ENCODE measurements at places on chromosomes 3 and 15.

- DNase-seq: no peak
Observed at GRCh38 chr15:49037546-49037940, 8.7 kb downstream of the SECISBP2L start.

GRCh38 chr15:77773903-77774302 is 141.2 kb upstream of the LINGO1 start:
- no peak for DNase-seq

GRCh38 chr15:40469776-40470390 is 901 bp upstream of the CHST14 start:
- DNase-seq: no peak

- no peak for DNase-seq
Observed at GRCh38 chr3:48407542-48408099, 22.3 kb downstream of the PLXNB1 start.

- no peak for DNase-seq
Observed at GRCh38 chr3:194259982-194260766, 91.0 kb downstream of the CPN2 start.

DNA sequence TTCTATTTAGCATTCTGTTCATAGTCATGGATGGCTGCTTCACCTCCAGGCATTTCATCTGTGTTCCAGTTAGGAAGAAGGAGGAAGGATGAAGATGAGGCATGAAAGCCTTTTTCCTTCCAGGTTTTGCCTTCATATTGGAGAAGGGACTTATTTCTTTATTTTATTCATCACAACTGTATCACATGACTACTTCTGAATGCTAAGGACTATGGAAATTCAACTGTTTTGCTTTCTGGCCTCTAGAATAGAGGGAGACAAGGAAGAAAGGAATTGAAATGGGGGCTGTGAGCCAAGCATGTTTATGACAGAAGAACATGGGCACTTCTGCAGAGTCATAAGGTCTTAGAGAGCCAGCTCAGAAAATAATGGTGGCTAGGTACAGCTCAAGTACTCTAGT is 10.4 kb downstream of the TMEM266 start:
- DNase-seq: no peak

GRCh38 chr15:73009066-73010056 is 42.9 kb upstream of the NEO1 start:
- DNase-seq: no peak

DNA sequence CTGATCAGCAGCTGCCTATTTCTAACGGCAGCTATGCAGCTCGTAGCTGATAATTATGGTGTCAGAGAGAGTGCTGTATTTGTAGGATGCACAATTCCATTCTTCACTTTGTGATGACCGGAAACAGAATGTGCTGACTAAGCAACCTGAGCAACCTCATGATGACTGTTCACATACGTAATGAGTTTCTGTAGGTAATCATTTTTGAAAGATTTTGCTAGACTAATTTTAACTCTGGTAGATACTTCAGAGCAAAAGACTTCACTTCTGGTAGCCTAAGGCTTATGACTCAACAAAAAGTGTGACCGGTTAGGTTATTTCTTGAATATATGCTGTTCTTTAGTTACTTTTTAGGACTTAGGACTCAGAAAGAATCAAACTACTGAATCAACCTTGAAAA is 567.7 kb downstream of the NAALADL2 start:
- DNase-seq: no peak

GRCh38 chr15:67253101-67253500 is 1.4 kb downstream of the AAGAB start:
- DNase-seq: no peak

DNA sequence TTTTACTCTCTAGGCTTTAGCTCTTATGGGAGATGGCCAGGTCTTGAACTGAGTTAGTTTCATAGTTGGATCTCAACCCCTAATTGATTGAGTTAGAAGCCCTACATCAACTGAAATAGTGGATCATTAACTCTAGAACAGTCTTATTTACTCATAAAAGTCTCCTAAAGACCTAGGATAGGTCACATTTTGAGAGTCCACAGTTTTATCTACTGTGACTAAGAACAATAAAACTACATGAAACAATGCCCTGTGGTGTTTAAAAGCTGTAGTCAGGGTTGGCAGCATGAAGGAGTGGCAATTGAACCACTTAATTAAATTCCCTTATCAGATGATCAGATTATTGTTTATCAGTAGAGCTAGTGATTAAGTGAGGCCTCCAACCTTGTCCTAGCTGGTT is 22.2 kb upstream of the IDH2 start:
- no peak for DNase-seq

- no peak for DNase-seq
Observed at GRCh38 chr3:183267140-183267539, 14.1 kb downstream of the B3GNT5 start.

- peak; percentile 56 for DNase-seq
Observed at GRCh38 chr3:149273096-149273751, 51.6 kb upstream of the CP start.

DNA sequence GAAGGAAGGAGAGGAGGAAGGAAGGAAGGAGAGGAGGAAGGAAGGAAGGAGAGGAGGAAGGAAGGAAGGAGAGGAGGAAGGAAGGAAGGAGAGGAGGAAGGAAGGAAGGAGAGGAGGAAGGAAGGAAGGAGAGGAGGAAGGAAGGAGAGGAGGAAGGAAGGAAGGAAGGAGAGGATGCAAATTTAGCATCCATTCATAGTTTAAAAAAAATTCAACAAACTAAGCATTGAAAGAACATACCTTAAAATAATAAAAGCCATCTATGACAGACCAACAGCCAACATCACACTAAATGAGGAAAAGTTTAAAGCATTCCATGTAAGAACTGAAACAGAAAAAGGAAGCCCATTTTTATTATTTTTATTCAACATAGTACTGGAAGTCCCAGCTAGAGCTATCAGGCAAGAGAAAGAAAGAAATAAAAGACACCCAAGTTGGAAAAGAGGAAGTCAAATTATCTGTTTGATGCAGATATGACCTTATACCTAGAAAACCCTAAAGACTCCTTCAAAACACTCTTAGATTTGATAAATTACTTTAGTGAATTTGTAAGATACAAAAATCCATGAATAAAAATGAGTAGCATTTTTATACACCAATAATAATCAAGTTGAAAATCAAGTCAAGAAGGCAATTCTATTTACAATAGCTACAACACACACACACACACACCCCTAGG is 52.2 kb upstream of the FXR1 start:
- DNase-seq: no peak

GRCh38 chr3:113450911-113451310 is 9.6 kb upstream of the CFAP44 start:
- DNase-seq: no peak

DNA sequence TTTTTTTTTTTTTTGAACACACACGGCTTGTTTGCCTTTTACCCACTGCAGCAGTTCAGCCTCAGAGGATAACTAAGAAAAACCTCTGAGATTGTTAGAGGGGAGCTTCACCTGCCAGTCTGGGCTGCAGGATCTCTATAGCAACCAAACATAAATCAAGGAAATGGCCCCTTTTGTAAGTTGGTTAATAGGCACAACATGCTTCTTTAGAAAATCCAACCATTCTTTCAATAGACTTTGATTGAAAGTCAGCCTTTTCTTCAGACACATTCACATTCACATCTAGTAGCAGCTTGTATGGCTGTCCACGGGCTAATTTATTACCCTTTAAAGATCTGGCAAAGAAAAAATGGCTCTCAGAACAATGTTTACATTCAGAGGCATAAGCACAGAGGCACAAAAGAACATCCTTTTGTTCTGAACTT is 136.6 kb upstream of the RARB start:
- DNase-seq: no peak

DNA sequence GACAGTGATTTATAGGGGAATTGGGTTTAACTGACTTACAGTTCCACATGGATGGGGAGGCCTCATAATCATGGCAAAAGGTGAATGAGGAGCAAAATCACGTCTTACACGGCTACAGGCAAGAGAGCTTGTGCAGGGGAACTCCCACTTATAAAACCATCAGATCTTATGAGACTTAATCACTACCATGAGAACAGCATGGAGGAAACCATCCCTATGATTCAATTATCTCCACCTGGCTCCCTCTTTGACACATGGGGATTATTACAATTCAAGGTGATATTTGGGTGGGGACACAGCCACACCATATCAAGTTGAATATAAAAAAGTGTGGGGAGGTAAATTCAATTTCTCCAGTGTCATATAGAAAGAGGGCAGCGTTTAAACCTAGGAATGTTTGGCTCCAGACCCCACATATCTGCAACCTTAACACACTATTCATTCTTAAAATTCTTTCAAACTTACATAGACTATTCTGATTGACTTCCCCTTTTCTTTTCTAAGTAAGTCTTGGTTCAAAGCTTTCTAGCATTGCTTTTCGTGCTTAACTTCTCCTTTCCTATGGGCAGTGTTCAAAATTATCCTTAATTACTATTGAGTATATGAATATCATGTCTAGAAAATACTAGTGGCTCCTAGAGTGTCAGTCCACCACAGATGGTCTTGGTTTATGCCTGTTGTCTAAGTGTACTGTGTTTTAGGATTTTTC is 446.7 kb upstream of the GBE1 start:
- DNase-seq: no peak

DNA sequence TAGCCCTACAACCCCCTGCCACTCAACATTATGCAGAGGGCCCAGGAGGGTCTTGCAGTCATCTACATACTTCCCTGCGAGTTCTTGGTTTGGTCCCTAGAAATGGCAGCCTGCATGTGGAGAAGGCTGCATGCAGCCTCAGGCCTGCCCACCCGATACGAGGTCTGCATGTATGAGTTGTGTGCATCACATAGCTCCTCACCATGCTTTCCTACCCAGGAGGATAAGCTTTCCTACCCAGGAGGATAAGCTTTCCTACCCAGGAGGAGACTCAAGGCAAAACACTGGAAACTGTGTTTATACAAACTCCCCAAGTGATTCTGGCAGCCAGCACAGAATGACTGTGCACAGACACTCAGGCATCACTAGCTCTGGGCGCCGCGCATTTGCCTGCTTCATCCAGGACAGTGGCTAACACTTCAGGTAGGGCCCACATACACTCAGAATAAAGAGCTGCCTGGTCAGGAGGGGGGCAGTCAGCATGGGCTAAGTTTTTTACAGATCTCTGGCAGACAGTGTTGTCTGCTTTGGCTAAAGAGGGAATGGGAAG is 187.7 kb downstream of the THSD4 start:
- DNase-seq: no peak

- no peak for DNase-seq
Observed at GRCh38 chr3:113220721-113221120, 9.4 kb downstream of the BOC start.

DNA sequence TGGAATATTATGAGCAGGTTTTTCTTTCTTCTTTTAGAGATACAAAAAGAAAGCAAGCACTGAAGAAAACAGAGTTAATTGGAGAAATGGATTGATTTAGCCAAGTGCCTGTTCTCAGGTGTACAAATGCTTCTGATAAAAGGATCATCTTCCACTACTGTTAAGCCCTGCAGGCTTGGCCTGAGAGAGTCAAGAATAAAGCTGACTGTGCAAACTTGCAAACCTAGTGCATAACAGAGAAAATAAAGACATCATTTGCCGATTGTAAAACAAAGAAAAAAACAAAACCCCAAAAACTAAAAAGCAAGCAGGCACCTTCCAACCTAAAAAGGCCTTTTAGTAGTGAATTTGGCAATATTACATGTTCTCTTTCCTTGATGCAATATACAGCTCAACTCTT is 78.0 kb upstream of the CCDC80 start:
- no peak for DNase-seq

- DNase-seq: no peak
Observed at GRCh38 chr15:65835447-65835846, 33.8 kb upstream of the RAB11A start.

DNA sequence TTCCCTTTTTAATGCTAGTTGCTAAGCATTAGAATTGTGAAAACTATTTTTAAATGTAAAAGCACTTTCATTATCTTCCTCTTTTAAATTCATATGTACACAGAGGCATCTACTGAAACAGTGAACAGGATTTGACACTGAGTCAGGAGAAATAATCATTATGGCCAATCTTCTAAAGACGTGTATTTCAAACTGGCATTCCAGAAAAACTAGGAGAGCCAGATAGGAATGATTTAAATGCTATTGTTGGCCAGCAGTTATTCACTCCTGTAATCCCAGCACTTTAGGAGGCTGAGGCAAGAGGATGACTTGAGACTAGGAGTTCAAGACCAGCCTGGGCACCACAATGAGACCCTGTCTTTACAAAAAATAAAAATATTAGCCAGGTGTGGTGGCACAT is 67.6 kb upstream of the RAP2B start:
- no peak for DNase-seq

GRCh38 chr3:134363381-134363755 is 10.9 kb downstream of the AMOTL2 start:
- no peak for DNase-seq

- DNase-seq: peak; percentile 21
Observed at GRCh38 chr3:15815696-15816095, 17.9 kb upstream of the ANKRD28 start.

DNA sequence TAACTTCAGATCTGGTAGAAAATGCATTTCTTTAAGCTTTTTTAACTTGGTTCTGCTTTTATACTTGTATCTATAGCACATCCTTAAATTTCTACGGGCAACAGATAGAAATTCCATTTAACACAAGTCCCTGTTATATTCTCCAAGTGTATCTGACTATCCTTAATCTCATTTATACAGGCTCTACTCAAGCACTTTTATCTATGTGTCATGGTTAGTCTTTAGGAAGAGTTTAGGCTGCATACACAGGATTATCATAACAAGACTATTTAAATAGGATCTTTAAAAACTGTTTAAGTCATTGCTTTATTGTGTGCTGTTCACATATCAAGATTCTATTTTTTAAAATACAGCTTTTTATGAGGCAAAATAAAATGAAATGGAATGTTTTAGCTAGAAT is 52.7 kb downstream of the SETD5 start:
- no peak for DNase-seq

GRCh38 chr3:171189394-171190080 is 163.0 kb upstream of the SLC2A2 start:
- no peak for DNase-seq

- DNase-seq: no peak
Observed at GRCh38 chr15:62512904-62513303, 347.8 kb upstream of the C2CD4B start.

- DNase-seq: no peak
Observed at GRCh38 chr3:34646911-34647460, 848.6 kb downstream of the PDCD6IP start.

GRCh38 chr3:46536758-46537157 is 29.3 kb downstream of the LRRC2 start:
- no peak for DNase-seq

- DNase-seq: no peak
Observed at GRCh38 chr3:173397161-173398110, at the start of gene NLGN1. NLGN1 (plus strand) TSS chr3:173397744.

- DNase-seq: no peak
Observed at GRCh38 chr3:32310918-32311839, 72.7 kb downstream of the CMTM8 start.

Data from CD4-positive, alpha-beta T cell treated with Interleukin-6 at 100 ng/mL for 8 hours (primary cell).